SK-MEL-5 (cell line): ENCODE measurements at places on chromosomes 3 and 15. TPM values are rescaled to one million over a fixed set of nuclear protein-coding genes. Genes with fewer than 3 reads are reported as not detected.

DNA sequence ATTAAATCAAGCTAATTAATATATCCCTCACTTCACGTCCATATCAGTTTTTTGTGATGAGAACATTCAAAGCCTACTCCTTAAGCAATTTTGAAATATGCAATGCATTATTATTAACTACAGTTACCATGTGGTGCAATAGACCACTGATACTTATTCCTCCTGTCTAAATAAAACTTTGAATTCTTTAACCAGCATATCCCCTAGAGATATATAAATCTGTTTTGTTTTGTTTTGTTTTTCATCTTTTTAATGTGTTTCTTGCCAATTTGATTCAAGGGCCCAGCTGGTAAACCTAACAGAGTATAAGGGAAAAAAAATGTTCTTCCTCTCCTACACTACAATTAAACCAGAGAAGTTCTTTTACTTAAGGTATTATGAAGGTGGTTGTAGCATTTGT, 524.2 kb downstream of the NAALADL2 start:
- DNase-seq, result no peak

DNA sequence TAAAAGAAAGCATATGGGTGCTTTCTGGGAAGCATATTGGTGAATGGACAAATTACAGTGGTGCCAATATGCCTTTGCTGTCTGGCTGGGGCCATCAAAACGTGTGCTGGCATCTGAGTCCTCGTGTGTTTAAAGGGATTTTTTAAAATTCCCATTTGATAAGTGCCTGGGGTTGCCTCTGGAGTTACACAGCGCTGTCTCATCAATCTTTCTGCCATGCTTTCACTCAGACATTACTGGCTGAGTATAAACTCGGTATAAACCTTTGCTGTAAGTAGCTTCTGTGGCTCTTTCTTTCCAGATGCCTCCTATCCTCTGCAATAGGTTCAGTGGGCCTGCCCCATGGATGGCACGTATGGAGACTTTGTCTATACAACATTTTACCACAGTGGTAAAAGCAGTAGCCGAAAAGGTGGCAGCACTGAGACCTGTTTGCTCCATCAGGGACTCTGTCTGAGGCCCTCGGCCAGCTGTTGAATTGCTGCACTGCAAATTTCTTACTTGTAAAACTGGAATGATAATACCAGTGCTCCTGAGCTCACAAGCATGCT, 195.5 kb downstream of the LPP start:
- peak; percentile 39 for DNase-seq

GRCh38 chr3:19029837-19030521, 118.3 kb upstream of the KCNH8 start:
- no peak for DNase-seq

GRCh38 chr3:117252208-117252607, 542.6 kb downstream of the TUSC7 start:
- no peak for DNase-seq

CCDC80 gene
- total RNA-seq, result 0.53 and 1.1 TPM in 2 replicates

RGMA gene
- not detected in 2 replicates for total RNA-seq

TF gene
- 0.34 and 0.59 TPM in 2 replicates for total RNA-seq
